ENCODE measurements at places on chromosomes 4 and X.

GRCh38 chrX:42597481-42597880 is 180.5 kb downstream of the PPP1R2C start:
- DNase-seq, result no peak

DNA sequence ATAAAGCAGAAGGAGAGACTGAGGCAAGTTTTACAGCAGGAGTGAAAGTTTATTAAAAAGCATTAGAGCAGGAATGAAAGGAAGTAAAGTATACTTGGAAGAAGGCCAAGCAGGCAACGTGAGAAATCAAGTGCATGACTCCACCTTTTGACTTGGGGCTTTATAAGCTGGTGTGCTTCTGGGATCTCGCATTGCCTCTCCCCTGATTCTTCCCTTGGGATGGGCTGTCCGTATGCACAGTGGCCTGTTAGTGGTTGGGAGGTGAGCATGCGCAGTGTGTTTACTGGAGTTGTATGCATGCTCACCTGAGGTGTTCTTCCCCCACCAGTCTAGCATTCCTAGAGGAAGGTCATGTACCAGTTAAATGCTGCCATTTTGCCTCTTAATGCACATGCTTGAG is 29.1 kb upstream of the C1QTNF7 start:
- no peak for DNase-seq

DNA sequence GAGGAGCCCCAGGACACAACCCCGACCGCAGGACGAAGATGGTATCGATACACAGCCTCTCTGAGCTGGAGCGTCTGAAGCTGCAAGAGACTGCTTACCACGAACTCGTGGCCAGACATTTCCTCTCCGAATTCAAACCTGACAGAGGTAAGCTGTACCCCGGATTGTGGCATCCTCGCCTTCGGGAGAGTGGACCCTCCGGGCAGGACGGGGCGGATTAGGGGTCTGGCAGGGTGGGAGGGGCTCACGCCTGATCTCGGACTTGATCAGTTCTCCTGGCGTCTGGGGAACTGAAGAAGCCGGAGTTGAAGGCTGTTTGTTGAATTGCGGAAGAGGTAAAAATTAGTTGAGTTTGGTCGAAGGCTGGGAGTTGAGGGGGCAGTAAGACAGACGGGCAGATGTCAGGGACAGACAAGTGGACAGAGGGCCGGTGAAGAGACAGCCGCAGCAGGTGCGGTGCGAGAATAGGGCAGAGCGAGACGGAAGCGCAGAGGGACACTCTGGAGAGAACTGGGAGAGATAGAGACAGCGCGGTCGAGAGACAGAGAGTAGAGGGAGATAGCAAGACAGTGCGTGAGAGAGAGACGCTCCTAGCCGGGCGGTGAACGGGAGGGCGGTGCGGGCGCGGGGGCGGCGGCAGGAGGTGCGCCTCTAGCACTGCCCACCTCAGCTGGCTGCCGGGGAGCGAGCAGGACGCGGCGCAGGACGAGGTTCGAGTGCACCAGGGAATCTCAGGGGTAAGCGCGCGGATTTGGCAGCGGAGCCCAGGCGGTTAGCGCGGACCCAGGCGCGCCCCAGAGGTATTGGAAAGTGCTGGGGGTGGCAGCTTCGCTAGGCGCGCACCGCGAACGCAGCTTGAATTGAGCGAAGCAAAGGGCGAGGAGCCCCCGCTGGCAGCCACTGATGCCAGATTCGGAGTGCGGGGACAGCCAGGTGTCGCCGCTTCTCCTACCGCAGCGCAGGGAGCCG is 23.9 kb downstream of the ARHGAP36 start:
- DNase-seq, result no peak

DNA sequence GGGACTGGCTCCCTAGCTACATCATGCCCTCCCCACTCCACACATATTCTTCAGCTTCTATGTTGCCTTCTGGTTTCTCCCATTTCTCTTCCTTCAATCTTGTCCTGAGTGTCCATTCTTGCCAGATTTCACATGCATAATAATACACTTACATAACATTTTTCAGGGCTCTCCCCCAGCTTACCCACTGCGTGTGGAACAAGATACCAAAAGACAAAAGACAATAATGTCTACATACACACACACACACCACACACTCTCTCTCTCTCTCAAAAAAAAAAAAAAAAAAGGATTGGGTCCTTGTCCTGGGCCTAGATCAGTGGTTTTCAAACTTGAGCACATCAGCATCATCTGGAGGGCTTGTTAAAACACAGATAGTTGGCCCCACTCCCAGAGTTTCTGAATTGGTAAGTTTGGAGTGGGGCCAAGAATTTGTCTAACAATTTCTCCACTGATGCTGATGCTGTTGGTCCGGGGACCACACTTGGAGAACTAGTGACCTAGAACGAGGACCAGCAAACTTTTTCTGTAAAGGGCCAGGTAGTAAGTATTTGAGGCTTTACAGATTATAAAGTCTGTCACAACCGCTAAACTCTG is 6.5 kb upstream of the SMARCA1 start:
- DNase-seq, result no peak

All from activated T-cell treated with anti-CD3 and anti-CD28 coated beads for 4 hours (primary cell).